T-helper 17 cell (primary cell): ENCODE measurements at places on chromosomes 7 and 10.

GRCh38 chr10:77072836-77073662 lies 564.6 kb downstream of the KCNMA1 start:
- DNase-seq, result no peak

GRCh38 chr7:44063894-44064651 lies 1.3 kb downstream of the PGAM2 start:
- DNase-seq, result no peak

GRCh38 chr10:16795410-16796073 lies 21.7 kb downstream of the RSU1 start:
- no peak for DNase-seq

- DNase-seq, result no peak
Observed at GRCh38 chr7:77265666-77266065, 66.0 kb upstream of the FGL2 start.

- no peak for DNase-seq
Observed at GRCh38 chr7:123881300-123881699, 36.3 kb downstream of the HYAL4 start.

- no peak for DNase-seq
Observed at GRCh38 chr7:42753811-42754363, 158.0 kb downstream of the C7orf25 start.

- DNase-seq, result no peak
Observed at GRCh38 chr7:46202379-46202778, 281.3 kb upstream of the IGFBP3 start.

DNA sequence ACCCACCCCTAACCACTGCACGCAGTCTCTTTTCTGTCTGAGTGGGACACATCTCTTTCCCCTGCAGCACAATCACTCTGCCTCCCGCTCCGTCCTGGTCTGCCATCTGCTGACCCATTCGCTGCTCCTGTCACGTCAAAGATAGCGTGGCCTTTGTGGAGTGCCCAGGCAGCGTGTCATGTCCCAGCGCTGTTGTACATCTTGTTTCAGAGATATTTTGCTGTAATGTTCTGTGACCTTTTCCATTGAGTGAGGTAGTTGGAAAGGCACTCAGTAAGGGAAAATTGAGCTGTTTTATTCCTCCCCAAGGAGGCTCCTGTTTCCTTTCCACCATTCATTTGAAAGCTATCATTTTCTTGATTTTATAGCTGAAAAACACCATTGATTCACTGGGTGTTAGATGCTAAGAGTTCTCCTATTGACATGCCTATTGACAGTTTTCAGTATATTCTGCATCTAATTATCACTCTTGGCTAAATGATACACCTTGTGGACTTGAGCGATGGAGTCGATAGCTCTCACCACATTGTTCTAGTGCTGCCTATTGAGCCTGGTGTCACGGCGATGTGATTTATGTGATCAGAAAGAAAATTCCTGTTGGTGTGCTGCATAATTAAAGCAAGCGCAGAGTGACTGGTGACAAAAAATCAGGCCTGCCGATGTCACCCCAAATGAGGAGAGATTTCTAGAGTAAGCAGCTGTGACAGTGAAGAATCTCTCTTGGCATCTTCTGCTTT lies 372.6 kb downstream of the LRMDA start:
- DNase-seq, result no peak

DNA sequence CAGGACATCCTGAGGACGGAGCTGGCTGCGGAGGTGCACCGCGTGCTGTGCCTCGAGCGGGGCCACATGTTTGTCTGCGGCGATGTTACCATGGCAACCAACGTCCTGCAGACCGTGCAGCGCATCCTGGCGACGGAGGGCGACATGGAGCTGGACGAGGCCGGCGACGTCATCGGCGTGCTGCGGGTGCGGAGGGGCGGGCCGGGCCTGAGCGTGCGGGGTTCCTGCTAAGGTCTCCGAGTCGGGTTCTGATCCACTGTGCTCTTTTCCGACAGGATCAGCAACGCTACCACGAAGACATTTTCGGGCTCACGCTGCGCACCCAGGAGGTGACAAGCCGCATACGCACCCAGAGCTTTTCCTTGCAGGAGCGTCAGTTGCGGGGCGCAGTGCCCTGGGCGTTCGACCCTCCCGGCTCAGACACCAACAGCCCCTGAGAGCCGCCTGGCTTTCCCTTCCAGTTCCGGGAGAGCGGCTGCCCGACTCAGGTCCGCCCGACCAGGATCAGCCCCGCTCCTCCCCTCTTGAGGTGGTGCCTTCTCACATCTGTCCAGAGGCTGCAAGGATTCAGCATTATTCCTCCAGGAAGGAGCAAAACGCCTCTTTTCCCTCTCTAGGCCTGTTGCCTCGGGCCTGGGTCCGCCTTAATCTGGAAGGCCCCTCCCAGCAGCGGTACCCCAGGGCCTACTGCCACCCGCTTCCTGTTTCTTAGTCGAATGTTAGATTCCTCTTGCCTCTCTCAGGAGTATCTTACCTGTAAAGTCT lies 10.4 kb downstream of the ATG9B start:
- DNase-seq, result peak; percentile 89

GRCh38 chr10:44306762-44307161 lies 78.1 kb downstream of the CXCL12 start:
- no peak for DNase-seq

DNA sequence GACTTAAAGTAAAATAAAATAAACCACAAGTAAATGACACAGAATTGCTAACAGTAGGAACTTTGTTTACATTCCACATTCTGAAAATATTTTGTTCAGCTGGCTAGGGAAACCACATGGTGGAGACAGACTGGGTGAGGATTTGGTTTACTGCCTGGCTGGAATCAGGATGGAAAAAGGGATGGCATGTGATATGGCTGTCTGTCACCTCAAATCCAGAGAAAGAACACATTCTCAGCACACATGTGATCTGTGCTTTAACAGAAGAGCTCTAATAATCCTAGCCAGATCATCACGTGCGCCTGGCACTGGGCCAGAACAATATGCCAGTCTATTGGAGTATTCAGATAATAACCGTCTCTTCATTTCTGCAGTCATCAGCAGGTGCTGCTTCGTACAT lies 90.9 kb upstream of the PIP4K2A start:
- no peak for DNase-seq

- no peak for DNase-seq
Observed at GRCh38 chr10:23445591-23445990, 6.7 kb downstream of the OTUD1 start.
